ENCODE measurements at places on chromosomes 12 and 14. TPM values are rescaled to one million over a fixed set of nuclear protein-coding genes. Genes with fewer than 3 reads are reported as not detected.

The PPP1R12A gene
- 106 TPM for total RNA-seq

The CCDC196 gene
- not detected for total RNA-seq

The GLT1D1 gene
- total RNA-seq, result 1.5 TPM

The KRT81 gene
- 0.16 TPM for total RNA-seq

The FKBP4 gene
- total RNA-seq, result 93.3 TPM

DNA sequence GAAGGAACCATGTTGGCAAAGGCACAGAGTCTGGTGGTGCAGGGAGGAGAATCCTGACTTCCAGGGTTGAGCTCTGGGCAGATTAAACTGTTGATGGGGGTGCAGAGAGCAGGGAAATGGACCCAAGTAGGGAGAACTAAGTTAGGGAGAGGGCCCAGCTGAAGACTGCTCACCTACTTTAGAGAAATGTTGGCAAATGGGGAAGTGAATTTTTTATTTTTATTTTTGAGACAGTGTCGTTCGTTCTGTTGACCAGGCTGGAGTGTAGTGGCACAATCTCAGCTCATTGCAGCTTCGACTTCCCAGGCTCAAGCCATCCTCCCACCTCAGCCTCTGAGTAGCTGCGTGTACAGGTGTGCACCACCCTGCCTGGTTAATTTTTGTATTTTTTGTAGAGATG, 32.1 kb upstream of the TUBA1A start:
- no peak for DNase-seq

DNA sequence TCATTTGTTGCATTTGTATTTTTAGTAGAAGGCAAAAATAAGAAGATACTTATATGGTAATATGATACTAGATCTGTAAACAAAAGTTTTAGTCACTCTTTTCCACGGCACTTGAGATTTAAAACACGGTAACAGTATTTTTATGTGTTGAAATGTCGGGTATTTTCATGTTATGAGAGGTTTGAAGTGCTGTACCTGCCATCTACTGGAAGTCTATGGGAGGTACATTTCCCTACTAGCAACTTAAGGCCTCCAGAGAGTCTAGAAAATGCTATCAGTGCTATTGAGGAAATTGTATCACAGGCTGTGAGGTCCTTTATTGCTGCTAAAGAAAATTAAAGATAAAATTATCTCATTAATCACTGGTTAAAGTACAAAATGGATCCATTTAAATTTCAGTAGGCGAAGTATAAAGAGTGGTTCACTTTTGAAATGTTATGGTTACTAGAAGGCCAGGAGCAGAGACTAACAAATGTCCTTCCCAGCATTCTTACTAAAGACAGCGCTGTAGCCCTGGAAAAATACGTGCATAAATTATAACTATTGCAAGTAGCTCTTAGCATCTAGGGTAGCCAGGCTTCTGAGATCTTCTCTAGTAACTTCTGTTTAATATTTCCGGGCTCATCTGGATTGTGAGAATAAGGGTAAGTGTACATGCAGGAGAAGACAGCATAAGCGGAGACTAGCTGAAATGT, 77.6 kb upstream of the PRKD1 start:
- DNase-seq, result no peak

- DNase-seq, result no peak
Measured at GRCh38 chr12:34108405-34108803, 86.1 kb downstream of the ALG10 start.

DNA sequence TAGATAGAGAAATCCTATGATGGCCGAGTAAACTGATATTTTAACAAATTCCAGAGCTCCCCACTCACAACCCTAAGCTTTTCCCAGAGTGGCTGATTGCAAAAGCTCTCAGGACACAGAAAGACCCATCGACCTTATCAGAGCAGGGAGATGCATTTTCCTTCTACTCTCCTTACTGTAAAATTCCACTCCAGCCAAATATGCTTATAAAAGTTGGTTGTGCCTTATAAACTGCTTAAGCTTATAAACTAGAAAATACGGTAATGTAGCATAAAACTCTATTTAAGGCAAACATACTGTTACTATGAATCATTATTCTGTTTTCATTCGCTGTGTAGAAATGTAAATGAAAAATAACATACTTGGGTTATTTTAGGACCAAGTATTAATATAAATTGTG, 41.6 kb upstream of the TRHDE start:
- no peak for DNase-seq

Measured in mesothelial cell of epicardium (in vitro differentiated cells).